ENCODE measurements at places on chromosomes 11 and 22.

DNA sequence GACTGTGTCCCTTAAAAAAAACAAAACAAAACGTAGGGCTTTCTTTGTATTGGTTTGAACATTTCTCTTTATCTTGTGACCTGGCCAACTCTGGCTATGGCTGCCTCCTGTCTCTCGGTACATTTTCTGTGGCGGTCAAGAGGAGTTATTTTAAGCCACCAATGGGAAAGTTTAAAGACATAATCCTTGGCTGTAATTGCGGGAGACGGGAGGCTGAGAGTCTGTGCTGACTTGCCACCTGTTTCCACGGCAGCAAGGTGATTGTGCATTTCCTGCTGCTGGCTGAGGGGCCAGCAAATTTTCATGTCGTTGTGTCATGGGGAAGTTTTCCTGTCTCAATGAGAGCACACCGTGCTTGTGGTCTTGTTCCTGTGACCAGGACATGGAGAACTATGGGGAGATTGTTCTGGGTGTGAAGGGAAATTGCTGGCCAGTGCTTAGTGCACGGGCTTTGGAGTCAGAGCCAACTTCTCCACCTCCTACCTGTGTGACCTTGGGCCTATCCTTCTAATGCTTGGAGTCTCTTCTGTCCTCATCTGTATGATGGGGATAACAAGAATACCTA lies 11.0 kb downstream of the PTPRJ start:
- peak; percentile 55 for DNase-seq

DNA sequence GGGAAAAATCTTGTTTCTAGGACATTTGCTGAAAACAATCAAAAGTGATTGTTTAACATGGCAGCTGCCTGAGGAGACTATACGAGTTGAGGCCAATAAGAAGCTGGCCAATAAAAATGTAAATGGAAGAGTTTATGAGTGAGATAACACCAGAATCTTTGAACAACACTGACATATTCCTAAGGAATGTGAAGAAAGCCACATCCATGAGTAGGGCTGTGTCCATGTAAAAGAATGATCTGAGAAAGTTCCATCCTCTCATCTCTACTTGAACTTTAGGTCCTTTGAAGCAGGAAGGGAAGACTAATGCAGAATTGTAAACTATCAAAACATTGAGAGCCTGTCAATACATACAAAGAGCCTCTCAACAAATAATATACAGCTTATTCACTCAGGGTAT lies 6.9 kb upstream of the CHORDC1 start:
- peak; percentile 50 for DNase-seq

- no peak for DNase-seq
Measured at GRCh38 chr11:1748636-1749394, 1.6 kb downstream of the IFITM10 start.

GRCh38 chr11:88402784-88403183 lies 65.2 kb upstream of the CTSC start:
- DNase-seq = no peak

- no peak for DNase-seq
Measured at GRCh38 chr11:2585566-2586086, 114.2 kb downstream of the KCNQ1OT1 start.

GRCh38 chr11:46414879-46415278 lies 23.3 kb upstream of the CHRM4 start:
- DNase-seq = no peak
